ENCODE measurements at places on chromosomes 11 and 22. TPM values are rescaled to one million over a fixed set of nuclear protein-coding genes. Genes with fewer than 3 reads are reported as not detected.

C11orf42 gene
- not detected for total RNA-seq

PRMT3 gene
- total RNA-seq: 31.2 TPM

PKDREJ gene
- not detected for total RNA-seq

TRIM49 gene
- not detected for total RNA-seq

SGSM1 gene
- total RNA-seq: 0.29 TPM

LRRC55 gene
- total RNA-seq: not detected

PNPLA3 gene
- 0.50 TPM for total RNA-seq

IRAG1 gene
- not detected for total RNA-seq

GAB4 gene
- not detected for total RNA-seq

NARS2 gene
- 22.7 TPM for total RNA-seq

MUC5B gene
- not detected for total RNA-seq

BUD13 gene
- total RNA-seq: 32.7 TPM

C22orf15 gene
- 0.31 TPM for total RNA-seq

CSTF3 gene
- total RNA-seq: 31.7 TPM

POU2AF2 gene
- not detected for total RNA-seq

CAPN5 gene
- total RNA-seq: 0.88 TPM

GLYAT gene
- total RNA-seq: not detected

TREH gene
- total RNA-seq: not detected

MMP12 gene
- not detected for total RNA-seq

HEPN1 gene
- total RNA-seq: not detected

MMP8 gene
- total RNA-seq: not detected

TRABD gene
- 88.6 TPM for total RNA-seq

EFCAB6 gene
- 0.27 TPM for total RNA-seq

AQP11 gene
- total RNA-seq: 0.48 TPM

ABTB2 gene
- total RNA-seq: 1.8 TPM

SAA2 gene
- total RNA-seq: not detected

DMC1 gene
- total RNA-seq: 15.8 TPM

GRM5 gene
- 0.02 TPM for total RNA-seq

RIBC2 gene
- total RNA-seq: 9.4 TPM

SCGB1C1 gene
- not detected for total RNA-seq

ENDOD1 gene
- 25.9 TPM for total RNA-seq

CCDC188 gene
- not detected for total RNA-seq

All from activated CD4-positive, alpha-beta memory T cell treated with anti-CD3 and anti-CD28 coated beads for 36 hours (primary cell).